Activated T-helper 9 cell treated with anti-CD3 and anti-CD28 coated beads, Interleukin-2, amount 50 U/mL, for 16 hours (primary cell): ENCODE measurements at places on chromosomes 6 and 20.

DNA sequence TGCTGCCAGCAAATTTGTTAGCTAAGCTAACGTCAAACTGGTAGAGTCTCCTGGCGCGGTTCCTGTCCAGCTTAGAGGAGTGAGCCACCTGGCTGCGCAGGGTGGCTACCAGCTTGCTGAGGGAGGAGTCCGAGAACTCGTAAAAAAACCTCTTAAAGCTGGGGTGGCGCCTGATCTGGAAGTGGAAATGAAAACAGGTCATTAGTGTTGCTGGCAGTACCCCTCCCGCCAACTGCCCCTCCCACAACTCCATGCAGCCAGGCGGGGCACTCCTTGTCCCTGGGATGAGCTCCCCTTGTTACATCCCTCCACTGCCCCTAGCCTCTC, 17.3 kb downstream of the BNIP5 start:
- no peak for DNase-seq

DNA sequence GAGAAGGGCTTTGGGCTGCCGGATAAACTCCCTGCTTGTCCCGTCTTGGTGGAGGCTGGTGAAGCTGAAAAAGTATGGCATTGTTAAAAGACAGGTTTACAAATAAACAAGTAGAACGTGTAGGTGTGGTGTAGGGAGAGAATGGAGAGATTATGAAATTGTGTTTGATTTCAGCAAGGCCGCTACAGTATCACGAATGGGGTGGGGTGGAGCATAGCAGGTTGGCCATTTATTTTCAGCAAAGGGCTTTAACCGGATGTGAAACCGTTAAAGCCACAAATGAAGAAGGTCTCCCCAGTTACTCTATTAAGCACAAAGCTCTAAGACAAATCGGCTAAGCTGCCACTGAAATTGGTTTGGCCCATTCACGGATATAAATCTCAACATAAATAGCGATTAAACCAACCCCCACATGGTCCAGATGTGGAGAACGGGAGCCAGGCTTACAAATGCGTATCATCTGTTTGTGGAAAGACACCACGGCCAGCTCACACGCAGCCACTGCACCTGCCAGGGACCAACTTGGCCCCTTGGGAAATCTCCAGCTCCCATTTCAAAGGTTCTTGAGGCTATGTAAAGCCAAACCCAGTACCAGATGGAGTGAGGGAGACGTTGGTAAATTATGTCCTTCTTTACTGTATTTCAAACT, 94.0 kb downstream of the ZMYND8 start:
- DNase-seq, result no peak

- DNase-seq, result no peak
These were observed 613.5 kb downstream of the C6orf118 start for GRCh38 chr6:164695896-164696295.

DNA sequence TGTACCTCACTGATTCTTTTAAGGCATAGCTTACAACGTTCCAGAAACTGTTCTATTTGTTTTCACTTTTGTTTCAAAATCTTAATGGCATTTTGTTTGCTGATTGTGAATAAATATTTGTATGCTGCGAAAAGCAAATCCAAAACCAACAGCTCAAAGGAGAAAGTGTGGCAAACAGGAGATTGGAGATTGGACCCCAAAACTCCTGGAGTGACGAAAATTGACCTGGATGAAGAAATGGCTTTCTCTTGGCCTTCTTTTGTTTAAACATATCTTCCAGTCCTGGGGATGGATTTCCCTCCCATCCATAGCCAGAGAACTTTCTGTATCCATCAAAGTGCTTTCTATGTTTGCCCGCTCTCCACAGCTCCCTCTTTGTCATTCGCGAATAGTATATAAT, 2.8 kb upstream of the CTCFL start:
- DNase-seq, result no peak

DNA sequence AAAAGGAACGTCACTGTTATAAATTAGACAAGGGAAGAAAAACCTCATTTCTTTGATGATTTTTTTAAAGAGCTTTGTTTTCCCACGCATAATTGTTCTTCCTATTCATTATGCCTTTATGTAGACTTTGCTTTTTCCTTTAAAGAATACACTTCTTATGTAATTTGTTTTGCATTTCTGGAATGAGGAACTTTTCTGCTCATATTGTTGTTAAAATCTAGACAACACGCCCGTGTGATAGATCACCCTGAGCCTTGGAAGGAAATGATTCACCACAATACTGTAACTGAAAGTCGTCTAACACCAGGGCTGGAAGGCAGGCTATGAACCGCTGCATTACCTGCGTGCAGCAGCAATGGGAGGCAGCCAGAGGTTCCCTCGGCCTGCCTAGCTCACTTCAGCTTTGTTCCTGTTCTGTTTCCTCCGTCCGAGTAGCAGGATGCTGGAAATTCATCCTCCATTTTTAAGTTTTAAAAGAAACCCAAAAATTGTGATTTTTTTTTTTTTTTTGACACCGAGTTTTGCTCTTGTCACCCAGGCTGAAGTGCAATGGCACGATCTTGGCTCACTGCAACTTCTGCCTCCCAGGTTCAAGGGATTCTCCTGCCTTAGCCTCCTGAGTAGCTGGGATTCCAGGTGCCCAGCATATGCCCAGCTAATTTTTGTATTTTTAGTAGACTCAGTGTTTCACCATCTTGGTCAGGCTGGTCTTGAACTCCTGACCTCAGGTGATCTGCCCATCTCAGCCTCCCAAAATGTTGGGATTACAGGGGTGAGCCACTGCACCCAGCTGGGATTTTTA, 49.6 kb upstream of the ZNF217 start:
- DNase-seq, result peak; percentile 34

DNA sequence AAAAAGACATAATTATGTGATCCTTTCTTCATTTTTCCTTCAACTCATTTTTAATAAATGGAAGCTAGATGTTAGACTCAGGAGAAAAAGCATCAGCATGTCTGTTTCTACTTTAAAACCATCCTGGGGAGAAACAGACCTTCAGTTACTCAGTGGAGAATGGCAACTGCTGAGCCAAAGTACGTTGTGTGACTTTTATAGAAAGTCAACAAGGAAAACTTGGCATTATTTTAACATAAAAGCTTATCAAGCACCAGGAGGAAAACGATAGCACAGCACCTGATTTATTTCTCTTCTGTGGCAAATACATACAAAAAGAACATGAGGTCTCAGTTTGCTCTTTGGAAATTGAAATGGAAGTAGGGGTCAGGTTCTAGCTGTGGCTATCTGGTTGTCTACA, 115.3 kb upstream of the RIPOR2 start:
- DNase-seq, result no peak

GRCh38 chr6:77038807-77039206, 424.5 kb downstream of the HTR1B start:
- DNase-seq, result no peak

DNA sequence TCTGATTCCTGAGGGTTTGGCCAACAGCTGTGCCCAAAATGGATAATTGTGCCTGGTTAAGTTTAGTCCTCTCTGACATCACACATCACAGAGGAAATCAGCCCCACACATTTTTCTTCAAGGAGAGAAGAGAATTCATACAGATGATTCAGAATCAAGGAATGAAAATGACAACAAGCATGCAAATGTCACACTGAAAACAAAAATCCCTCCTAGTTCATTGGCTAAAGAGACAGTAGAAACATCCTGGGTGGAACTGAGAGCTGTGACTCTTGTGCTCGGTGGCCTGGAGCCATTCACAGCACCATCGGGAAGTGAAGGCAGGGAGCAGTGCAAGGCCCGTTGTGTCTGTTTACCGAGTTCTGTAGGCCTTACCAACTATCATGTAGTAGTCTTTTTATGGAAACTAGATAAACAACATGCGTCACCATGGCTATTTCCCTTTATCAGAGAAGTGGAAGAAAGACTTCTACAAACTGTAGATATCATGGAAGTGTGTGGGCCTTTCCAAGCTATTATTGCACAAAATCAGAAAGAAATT, 81.7 kb upstream of the TENT5A start:
- no peak for DNase-seq

GRCh38 chr6:137864812-137865508, 2.1 kb upstream of the TNFAIP3 start:
- DNase-seq, result no peak

DNA sequence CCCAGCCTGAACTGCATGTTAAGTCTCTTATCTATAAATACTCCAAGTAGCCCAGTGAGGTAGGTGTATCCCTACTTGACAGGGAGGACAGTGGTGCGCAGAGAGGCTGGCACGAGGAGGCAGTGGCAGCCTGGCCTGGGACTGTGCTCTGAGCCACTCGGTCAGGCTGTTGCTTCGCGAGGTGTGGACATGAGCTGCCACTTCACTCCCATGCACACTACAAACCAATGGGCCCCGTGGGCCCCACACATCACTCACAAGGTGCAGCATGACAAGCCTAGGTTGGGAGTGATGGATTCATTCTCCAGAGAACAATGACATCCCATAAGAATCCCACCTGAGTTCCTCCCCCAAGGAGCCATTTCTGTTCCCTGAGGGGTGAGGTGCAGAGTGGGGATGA, 54.9 kb downstream of the TMEM242 start:
- DNase-seq, result no peak

GRCh38 chr6:157269261-157269794, 54.0 kb downstream of the TMEM242 start:
- no peak for DNase-seq

GRCh38 chr6:168333039-168333438, 13.5 kb upstream of the DACT2 start:
- no peak for DNase-seq

GRCh38 chr6:151060766-151061531, 178.8 kb upstream of the AKAP12 start:
- DNase-seq, result no peak

- no peak for DNase-seq
These were observed 552 bp upstream of the DEF6 start for GRCh38 chr6:35296931-35297600.

GRCh38 chr20:13533946-13534345, 104.8 kb downstream of the TASP1 start:
- DNase-seq, result no peak

- DNase-seq, result no peak
These were observed 155.8 kb upstream of the ESR1 start for GRCh38 chr6:151651639-151652038.

DNA sequence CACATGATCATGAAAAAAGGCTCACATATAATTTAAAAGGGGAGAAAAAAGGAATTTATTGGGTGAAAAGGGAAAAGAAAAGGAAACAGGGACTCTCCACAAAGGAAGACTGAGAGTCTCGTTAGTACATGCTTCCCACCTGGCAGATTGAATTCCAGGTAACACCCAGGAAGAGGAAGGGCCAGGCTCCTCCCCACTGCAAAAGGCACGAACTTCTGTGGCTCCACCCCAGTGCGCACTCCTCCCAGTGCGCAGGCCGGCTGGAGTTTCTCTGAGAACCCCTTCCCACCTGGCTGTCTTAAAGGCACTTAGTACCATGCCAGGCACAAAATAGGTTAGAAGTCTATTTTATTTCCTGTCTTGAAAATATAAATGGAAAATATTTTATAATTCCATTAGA, 129.8 kb downstream of the COL12A1 start:
- DNase-seq, result no peak

- no peak for DNase-seq
These were observed 46.8 kb upstream of the STX16 start for GRCh38 chr20:58604128-58604881.

- no peak for DNase-seq
These were observed 7.0 kb downstream of the PNPLA1 start for GRCh38 chr6:36276581-36277536.

DNA sequence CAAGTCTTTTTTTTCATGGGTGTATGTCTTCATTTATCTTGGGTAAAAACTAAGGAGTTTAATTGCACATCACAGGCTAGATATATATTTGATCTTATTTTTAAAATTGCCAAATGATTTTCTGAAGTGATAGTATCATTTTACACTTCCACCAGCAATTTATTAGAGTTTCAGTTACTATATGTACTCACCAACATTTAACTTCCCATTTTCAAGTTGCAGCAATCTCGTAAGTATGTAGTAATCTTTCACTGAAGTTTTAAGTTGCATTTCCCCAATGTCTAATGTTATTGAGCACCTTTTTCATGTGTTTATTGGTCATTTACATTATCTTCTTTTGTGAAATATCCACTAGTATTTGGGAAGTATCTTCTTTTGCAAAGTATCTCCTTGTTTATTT, 277.4 kb upstream of the CNR1 start:
- no peak for DNase-seq

GRCh38 chr6:167706313-167707109, 120.2 kb upstream of the AFDN start:
- peak; percentile 33 for DNase-seq

DNA sequence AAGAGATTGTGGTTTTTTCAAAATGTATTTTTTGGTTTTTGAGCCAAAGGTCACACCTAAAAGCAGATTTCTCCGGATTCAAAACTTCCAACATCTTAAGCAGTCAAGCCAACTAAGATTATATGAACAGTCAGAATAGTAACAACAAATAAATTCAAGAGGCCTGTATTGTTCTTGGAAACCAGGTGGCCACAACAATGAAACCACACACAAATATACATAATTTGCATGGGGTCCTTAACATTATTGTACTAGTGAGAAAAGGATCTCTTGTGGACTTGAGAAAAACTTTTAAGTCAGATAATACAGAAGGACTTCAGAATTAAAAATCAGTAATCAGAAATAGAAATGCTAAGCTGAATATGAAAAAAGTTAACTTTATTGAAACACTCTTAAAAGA, 40.6 kb downstream of the NOL7 start:
- no peak for DNase-seq

GRCh38 chr20:33981964-33982363, 11.7 kb upstream of the RALY start:
- no peak for DNase-seq

DNA sequence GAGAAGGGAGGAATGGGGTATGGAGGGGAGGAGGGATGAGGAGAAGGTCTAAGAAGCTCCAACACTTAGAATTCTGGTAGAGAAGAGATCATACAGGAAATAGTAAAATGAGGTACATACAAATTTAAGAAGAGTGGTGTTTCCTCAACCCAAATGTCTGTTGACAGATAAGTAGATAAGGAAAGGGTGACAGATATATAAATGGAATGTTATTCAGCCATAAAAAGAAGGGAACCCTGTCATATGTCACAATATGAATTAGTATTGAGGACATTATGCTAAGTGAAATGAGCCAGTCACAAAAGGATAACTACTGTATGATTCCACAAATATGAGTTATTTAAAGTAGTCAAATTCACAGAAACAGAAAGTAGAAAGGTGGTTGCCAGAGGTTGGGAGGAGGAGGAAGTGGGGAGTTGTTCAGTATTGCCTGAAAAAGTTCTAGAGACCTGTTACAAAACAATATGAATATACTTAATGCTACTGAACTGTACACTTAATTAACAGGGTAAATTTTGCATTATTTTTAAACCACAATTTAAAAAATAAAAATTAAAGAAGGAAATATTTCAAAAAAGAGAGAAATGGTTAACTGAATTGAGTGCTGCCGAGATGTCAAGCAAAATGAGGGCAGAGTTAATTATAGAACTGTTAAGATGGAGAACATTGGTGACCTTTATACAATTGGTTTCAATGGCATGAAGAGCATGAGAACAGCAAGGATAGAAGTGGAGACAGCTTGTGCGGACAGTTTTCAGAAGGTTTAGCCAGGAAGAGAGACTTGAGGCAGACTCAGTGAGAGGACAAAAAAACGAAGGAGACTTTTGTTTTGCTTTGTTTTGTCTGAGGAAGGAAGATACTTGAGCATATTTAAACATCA, 47.6 kb upstream of the ADGRF4 start:
- DNase-seq, result no peak
